ENCODE measurements at places on chromosomes 5 and 9.

DNA sequence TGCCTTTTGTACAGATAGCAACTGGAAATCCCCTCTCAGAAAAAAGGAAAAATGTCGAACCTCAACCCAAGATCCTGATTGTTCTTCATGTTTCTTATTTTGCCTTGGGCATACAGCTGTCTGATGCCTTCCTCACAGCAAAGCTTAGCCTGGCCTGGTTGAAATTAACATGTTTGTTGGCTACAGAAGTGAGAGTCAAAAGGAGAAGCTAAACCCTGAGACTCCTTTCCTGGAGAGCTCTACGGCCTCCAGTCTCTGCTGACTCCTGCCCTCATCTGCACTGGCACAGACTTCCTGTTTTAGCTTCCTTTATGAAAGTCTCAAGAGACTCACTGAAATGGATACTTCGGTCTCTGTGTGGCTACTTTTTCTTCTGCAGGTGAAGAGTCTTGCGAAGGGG, 186.7 kb downstream of the PARP8 start:
- no peak for DNase-seq

DNA sequence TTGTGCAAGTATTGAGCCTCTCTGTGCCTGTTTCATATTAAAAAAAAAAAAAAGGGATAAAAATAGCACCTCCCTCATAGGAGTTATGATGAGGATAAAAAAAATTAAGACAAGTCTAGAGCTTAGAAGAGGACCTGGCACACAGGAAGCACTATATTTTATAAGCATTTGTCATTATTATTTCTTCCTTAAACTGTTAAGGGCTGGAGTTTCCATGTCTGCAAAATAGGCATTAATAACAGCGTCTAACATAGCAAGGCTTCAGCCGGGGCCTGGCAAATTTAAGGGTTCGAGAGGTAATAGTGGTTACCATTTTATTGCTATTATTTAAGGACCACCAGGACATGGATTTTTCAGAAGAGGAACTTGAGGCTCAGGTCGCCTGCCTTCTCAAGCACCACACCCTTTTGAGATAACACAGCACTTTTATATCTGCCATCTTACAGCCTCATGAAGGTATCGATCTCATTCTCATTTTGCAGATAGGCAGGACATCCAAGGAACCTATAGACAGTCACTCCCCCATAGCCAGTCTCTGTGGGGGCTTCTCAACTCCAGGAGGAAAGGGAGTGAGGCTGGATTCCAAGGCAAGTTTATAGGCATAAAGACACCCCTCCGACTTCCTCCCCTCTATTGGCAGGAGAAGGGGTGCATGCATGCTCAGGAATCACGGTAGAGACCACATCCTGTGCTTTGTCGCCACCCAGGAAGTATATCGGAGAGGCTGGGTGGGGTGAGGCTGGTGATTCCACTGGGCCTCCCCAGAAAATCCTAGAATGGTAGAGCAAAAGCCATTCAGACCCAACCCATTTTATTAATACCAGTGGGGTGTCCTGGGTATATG, 2.4 kb downstream of the ANXA6 start:
- peak; percentile 31 for DNase-seq

GRCh38 chr5:146698651-146699050, 179.9 kb downstream of the PPP2R2B start:
- no peak for DNase-seq

GRCh38 chr5:68722357-68722756, 371.5 kb upstream of the SLC30A5 start:
- no peak for DNase-seq

Data from activated T-helper 9 cell treated with anti-CD3 and anti-CD28 coated beads, Interleukin-2, amount 50 U/mL, for 16 hours (primary cell).